ENCODE measurements at places on chromosomes 4 and X.

GRCh38 chr4:122458625-122459024, 2.1 kb upstream of the IL2 start:
- peak; percentile 67 for DNase-seq

- no peak for DNase-seq
These were observed 600 bp downstream of the BEX4 start for GRCh38 chrX:103215425-103215991.

GRCh38 chr4:31983677-31984076, 1263.5 kb downstream of the PCDH7 start:
- DNase-seq: no peak

DNA sequence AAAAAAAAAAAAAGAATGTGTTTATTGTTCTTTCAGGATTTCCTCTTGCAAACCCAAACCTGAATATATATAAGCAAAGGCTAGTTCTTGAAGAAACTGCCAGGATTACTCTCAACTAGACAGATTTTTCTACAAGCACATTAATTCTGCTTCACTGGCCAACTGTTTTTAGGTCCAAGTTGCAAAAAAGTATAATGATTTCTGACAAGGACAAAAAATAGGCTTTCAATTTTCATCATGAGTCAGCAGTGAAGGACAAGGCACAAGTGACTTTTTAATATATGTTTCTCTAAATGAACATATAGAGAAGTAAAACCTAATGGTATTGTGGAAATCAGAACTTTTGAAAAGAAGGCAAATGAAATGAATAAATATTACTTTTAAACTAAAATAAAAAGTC, 73.7 kb downstream of the ELOVL6 start:
- no peak for DNase-seq

DNA sequence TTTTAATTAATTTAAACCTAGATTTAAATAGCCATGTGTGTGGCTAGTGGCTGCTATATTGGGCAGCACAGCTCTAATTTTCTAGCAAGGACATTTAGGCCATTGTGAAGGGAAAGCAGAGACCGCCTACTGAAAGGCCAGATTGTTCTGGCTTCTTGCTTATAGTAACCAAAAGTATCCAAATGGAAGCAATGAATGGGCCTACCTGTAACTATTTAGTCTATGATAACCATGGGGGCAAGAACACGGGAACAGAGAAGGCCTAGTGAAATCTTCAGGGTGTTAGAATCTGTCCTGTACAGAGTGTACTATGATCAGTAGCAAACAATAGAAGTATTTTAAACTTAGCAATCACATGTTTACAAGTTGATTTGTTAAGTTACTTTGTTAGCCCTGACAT, 16.5 kb upstream of the HPRT1 start:
- DNase-seq: no peak

DNA sequence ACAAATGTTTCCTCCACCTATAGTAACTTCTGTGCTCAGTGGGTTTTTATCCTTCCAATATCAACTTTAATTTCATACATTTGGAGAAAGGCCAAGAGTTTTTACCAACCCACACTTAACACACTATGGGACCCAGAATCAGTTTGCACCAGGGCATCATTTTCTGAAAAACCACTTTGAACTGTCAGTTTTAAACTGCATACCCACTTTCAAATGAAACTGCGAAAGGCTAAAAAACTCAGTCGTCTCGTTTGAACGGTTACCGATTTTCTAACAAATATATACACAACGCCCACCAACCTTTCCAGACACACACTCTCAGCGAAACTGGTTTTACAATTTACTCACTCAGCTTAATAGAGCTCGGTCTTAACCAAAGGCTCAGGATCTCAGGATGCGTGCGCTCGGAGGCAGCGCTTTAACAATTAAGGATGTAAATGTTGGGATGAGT, 376 bp downstream of the ABCG2 start:
- peak; percentile 72 for DNase-seq

GRCh38 chrX:143781103-143781502, 60.6 kb upstream of the SPANXN2 start:
- peak; percentile 4 for DNase-seq

DNA sequence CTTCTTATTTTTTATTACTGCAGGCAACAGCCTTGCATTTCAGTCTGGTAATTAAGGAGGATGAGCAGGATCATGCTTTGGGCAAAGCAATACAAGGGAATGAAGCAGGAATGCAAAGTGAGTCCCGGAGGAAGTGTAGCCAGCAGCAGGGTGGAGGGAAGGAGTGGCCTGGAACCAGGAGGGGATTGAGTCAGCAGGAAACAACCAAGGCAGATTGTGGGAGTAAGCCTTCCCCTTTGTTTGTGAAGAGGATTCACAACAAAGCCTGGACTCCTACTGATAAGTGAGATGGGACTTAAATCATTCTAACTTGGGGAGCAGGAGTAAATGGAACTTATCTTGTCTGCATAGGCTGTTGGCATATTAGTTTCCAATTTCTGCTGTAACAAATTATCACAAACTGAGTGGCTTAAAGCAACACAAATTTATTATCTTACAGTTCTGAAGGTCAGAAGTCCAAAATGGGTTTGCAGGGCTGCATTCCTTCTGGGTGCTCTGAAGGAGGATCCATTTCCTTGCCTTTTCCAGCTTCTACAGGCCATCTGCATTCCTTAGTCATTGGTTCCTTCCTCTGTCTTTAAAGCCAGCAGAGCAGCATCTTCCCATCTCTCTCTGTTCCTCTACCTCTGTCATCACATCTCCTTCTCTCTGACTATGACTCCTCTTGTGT, 93.2 kb upstream of the AP1S2 start:
- peak; percentile 68 for DNase-seq

- DNase-seq: peak; percentile 58
These were observed 32.8 kb downstream of the CLCN4 start for GRCh38 chrX:10189317-10190268.

- DNase-seq: no peak
These were observed 868 bp upstream of the GNL3L start for GRCh38 chrX:54529151-54529550.

GRCh38 chr4:169446824-169447223, 165.6 kb downstream of the NEK1 start:
- no peak for DNase-seq

GRCh38 chrX:55767100-55767499, 49.6 kb downstream of the RRAGB start:
- peak; percentile 5 for DNase-seq

DNA sequence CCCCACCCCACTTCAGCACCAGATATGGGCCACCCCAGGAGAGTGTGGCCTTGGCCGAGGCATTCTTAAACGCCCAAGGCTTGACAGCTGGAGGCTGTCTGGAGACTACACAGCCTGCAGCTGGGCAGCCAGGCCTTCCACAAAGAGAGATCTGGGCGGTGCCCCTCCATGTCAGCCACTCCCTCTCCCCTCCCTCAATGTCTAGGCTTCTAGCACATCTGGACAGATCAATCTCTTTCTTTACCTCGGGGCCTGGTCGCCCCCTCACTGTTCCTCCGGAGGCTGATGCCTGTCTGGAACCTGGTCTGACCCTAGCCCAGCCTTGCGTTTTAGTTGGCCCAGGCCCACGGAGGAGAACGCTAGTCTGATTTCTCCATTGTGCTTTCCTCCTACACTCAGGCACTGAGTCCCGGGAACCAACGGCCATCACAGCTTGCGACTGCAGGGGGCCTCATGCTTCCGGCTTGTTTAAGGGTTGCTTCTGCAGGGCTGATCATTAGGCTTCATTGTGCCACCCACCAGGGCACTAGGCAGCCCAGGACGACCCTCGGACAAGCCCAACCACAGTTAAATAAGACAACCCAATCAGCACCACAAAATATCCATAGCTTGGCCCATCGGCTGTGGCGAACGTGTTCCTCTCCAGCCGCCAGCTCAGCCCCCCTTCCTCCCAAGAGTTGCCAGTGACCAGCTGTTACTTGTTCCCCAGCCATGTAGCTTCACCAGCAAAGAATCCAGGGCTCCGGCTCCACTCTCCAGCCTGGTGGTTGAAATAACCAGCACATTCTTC, 200.6 kb downstream of the BCOR start:
- DNase-seq: peak; percentile 81

DNA sequence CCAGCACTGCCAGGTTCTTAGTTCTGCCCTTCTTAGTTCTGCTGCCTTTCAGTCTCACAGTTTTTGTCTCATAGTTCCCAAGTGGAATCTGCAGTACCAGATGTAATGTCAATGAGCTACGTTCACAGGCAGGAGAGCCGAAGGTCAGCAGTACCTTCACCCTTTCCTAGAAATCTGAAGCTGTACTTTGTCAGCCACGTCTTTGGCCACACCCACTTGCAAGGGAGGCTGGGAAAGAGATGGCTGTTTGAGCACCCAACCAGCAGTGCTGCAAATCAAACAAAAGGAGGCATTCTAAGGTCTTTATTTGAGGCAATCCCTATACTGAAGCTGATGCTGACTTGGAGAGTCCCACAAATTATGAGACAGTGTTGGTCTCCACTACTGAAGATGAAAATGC, 199.1 kb upstream of the NPY2R start:
- DNase-seq: no peak

DNA sequence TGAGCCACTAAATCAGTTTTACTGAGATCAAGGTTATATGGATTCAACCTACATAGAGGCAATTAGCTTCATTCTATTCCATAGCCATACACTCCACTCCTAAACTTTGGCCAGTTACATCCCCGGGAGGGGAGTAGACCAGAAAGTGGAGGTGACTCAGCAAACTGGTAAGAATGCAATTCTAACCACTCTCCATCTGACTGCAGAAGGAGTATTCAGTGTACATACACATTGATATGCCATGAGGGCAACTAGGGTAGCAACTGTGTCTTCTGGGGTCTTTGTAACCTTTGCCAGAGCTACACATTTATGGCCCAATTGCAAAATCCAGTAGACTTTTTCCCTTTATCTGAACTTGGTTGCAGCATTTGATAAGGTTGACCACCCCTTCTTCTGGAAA, 7.6 kb downstream of the SLC25A43 start:
- DNase-seq: peak; percentile 71

GRCh38 chr4:150942539-150942938, 72.5 kb downstream of the LRBA start:
- DNase-seq: no peak

DNA sequence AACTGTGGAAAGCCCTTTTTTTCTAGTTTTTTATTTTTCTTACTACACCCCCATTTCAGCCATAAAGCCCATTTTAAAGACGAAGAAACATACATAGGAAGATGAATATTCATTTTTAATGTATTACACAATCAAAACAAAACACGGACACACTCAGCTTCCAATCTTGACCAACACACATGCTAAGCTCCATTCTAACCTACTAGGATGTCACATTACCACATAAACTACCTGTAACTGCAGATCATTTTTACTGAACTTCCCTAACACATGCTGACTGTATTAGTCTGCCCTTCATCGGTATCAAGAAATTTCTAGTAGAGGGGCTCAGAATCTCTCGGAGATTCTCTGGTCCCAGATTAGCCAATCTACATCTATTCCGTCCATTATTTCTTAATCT, 1.8 kb downstream of the CCNI start:
- peak; percentile 44 for DNase-seq

GRCh38 chr4:76585272-76585671, 150.2 kb downstream of the SHROOM3 start:
- DNase-seq: no peak

- peak; percentile 92 for DNase-seq
These were observed 46.6 kb downstream of the CCNG2 start for GRCh38 chr4:77203380-77204197.

- DNase-seq: no peak
These were observed 300.2 kb upstream of the VCX start for GRCh38 chrX:7542587-7543380.

DNA sequence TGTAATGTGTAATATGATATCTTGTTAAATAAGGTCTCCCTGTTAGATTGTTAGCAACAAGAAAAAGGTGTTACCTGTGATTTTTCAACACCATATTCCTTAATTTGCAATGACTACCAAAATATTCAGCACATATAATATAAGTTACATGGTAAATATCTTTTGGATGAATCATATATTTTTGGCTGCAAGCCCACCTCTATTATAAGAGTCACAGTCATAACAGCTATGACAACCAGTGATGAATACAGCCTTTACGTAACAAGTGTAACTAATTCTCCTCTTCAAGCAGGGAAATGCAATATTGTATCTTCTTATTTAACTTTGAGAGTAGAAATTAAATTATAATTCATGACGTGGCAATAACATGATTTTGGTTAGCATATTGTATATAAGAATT, 187.0 kb downstream of the NLGN4X start:
- peak; percentile 0 for DNase-seq

GRCh38 chrX:35557916-35558315, 240.2 kb upstream of the MAGEB16 start:
- no peak for DNase-seq

- DNase-seq: peak; percentile 31
These were observed 17.5 kb downstream of the ZNF330 start for GRCh38 chr4:141238186-141238585.

DNA sequence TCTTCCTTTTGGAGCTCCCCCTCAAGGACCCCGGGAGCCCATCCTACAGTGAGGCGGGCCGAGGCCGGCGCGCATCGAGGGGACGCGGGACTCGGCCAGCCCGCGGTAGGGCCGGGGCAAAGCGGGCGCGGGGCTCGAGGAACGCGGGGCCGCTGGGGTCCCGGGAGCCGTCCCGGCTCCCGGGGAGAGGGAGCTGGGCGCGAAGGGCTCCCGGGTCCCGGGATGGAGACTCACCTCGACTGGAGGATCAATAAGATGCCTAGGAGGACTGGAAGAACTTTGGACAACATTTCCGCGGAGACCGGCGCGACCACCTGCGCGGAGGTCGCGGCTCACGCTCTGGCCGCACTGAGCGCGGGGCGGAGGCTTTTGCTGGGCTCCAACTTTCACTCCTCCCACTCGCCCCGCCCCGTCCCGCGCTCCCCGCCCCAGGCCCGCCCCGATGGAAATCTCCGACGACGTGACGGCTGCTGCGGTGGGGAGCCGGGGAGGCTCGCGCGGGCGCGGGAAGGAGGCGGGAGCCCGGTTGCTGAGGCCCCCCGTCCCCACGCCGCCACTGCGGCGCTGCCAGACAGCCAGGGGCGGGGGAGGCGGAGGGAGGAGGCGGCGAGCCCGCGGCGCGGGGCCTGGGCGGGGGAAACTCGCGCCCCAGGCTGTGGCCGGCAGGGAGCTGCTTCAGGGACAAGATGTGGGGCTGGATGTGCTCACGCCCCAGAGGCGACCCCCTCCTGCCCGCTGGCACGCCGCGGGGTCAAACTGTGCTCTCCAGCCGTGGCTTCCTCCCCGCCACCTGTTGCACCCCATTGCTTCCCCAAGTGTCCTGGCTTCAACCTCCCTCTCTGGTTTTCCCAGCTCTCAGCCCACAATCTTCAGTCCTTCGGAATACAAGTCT, at the start of gene GABRE:
GABRE (minus strand) TSS at position 341 of the 892 bp plus-strand sequence; CDS start at position 290, 51 bp downstream.
- peak; percentile 76 for DNase-seq
